ENCODE measurements at places on chromosomes 3 and 15.
A peak's percentile ranks its signal among the peaks of the same experiment; 100 is the strongest.

- no peak for DNase-seq
These were observed 228.1 kb upstream of the ATP10A start for GRCh38 chr15:26091184-26091583.

GRCh38 chr3:24765399-24765798 lies 270.7 kb upstream of the THRB start:
- DNase-seq = no peak

GRCh38 chr15:34853001-34853758 lies 57.8 kb upstream of the ACTC1 start:
- DNase-seq = no peak

DNA sequence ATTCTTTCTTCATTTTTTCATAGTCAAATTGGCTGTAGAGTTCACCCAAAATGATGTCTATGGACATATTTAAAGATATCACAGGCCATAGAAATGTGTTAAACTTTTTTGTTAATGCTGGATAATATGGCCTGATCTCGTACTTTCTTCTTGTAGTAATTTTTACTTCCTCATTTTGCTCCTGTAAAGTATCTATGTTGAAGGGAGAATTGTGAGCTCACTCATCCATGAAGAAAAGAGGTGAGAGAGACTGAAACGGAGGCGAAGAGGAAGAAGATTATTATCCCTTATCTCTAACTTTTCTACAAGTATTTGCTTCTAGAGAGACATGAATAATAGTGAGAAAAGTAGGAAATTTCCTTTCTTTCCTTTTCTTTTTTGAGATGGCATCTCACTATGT lies 613.8 kb upstream of the TBL1XR1 start:
- no peak for DNase-seq

DNA sequence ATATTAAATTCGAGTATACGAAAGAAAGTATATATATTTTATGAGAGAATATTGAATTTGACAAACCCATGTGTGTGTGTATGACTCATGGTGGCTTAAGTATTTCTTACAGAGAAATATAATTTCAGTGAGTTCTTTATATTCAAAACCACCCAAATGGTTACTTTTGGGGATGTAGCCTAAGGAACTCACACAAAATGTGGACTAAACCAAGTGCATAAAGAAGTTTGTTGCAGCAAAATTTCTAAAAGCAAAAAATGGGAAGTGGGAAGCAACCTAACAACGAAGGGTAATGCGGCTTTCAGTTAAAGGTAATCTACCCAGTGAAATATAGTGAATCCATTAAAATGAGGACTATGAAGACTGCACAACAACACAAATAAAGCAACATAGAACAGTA lies 277.1 kb downstream of the EDEM1 start:
- DNase-seq = no peak

DNA sequence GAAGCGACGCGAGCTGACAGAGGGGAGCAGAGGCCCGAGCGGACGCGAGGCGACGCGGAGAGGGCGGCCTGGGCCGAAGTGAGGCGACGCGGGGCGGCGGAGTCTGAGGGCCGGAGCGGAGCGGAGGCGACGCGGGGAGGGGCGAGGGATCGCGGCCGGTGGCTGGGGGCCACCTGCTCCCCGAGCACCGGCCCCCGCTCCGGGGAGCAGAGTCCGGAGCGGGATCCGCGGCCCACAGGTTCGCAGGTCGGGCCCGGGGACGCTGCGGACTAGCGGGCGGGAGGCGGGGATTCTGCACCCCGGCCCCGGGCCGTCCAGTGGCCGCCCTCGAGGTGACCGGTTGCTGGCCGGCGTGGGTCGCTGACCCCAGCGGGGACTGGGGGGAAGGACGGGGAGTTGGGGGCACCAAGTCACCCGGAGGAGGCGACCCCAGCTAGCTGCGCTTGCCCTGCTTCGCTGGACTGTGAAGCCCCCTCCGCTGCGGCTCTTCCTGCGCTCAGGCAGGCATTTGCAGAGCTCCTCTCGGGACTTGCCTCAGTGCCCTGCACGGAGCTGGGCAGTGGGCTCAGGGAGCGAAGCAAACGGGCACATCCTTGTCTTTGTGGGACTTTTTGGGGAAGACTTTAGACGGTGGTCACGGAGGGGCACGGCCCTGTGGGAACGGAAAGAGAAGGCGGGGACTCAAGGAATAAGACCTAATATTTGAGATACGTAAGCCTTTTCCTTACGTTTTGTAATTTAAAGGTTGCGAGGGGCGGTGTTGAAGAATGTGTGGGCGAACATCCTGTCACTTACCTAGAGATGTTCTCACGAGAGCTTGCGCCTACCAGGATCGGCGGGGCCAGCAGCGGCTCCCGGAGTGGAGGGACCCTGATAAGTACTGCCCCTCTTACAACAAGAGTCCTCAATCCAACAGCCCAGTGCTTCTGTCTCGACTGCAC lies 566 bp downstream of the HMCES start:
- peak; percentile 60 for DNase-seq

GRCh38 chr3:19945969-19946831 lies 697 bp upstream of the RAB5A start:
- DNase-seq = no peak

GRCh38 chr3:30007668-30008067 lies 598.7 kb upstream of the TGFBR2 start:
- no peak for DNase-seq

- DNase-seq = no peak
These were observed 850.0 kb downstream of the EPHA3 start for GRCh38 chr3:89957451-89957850.

- DNase-seq = no peak
These were observed 29.3 kb downstream of the ZNF710 start for GRCh38 chr15:90030376-90030775.

DNA sequence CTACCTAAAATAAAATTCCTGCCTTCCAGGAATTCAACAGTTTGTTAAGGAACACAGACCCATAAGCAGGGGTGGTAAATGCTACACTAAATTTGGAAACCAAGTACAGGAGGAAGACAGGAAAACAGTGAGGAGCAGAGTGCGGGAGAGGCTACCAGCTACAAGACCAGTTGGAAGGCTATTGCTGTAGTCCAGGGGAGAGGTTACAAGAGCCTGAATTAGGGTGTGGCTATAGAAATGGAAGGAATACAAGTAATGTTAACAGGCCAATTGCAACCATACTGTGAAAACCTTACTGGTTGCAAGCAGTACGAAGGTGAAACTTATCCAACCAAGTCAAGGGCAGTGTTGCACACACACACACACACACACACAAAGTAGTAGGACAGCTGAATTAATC lies 880 bp upstream of the ARMC8 start:
- DNase-seq = no peak

DNA sequence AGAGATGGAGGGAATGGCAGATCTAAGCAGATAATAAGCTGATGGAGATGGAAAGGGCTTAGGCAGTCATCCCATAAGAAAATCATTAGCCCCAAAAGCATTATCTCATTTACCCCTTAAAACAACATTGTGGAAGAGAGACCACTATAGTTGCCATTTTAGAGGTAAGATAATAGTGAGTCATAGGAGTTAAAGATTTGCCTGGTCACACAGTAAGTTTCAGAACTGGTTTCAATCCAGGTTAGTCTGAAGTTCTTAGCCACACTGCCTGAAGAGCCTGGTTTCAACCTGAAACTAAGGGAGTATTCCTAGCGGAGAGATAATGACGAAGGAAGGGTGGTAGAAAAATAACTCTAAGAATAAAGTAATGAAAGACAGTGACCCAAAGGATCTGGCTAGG lies 13.0 kb upstream of the UBR1 start:
- no peak for DNase-seq

- no peak for DNase-seq
These were observed 578.7 kb downstream of the NLGN1 start for GRCh38 chr3:173976281-173976680.

DNA sequence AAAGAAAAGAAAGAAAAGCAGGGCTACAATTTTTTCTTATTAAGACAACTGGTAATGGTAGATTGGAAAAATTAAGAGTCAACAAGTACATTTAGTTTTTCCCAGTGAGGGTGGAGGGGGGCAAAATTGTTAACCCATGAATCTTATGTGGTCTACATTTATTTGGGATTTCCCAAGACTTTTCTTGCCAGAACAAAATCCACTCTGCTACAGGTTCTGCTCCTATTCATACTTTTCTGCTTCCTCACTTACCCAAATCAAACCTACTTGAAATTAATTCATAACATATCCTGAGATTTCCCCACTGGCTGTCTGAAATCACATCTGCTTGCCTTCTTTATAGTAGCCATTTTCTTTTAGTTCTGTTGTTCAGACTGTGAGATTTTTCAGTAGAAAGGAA lies 41.1 kb downstream of the VGLL3 start:
- no peak for DNase-seq

- DNase-seq = no peak
These were observed 6.6 kb downstream of the KLF15 start for GRCh38 chr3:126350502-126351085.

DNA sequence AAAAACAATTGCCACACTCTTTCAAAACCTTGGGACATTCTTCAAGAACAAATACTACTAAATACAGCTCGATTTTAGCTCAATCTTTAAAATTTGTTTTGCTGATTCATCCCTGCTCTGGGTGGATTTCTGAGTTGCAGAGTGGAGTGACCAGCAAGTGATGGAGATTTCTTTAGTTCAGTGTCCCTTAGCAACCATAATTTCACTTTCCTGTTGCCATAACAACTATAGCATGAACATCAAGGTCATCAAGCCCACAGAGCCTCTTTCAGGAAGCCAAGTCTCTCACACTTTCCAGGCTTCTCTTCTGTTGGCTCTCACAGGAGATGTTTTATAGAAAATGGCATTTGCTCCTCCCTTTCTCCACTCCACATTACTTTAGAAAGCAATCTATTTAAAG lies 597.2 kb upstream of the ADAMTS9 start:
- DNase-seq = no peak

GRCh38 chr3:151145713-151146070 lies 57.3 kb downstream of the GPR171 start:
- no peak for DNase-seq

DNA sequence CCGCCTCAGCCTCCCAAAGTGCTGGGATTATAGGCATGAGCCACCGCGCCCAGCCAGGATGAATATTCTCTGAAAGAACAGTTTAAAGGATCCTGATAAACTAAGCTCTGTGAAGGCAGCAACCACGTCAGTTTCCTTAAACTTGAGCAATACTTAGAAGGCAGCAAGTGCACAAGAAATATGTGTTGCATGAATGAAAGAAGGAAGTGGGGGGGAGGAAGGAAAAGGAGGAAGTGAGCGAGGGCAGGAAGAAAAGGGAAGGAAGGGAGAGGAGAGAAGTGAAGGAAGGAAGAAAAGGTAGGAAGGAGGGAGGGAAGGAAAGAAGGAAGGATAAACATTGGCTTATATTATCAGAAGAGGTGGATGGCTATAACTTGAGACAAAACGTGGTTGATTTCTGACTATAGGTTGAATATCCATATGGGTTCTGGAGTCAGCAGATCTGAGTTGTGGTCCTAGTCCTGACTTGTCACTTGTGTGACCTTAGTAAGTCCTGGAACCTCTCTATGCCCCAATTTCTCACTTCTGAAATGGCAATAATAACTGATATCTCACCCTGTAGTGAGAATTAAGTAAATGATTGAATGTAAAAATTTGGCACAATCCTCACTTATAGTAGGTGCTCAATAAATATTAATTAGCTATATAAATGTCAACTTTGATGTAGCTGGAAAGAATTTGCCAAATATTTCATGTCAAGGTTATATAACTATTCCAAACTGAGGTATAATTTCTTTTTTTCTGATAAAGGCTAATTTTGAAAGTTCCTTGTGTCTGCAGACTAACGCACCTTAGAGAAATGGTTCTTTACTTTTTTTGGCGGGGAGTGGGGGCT lies 12.0 kb upstream of the SEMA4B start:
- no peak for DNase-seq

DNA sequence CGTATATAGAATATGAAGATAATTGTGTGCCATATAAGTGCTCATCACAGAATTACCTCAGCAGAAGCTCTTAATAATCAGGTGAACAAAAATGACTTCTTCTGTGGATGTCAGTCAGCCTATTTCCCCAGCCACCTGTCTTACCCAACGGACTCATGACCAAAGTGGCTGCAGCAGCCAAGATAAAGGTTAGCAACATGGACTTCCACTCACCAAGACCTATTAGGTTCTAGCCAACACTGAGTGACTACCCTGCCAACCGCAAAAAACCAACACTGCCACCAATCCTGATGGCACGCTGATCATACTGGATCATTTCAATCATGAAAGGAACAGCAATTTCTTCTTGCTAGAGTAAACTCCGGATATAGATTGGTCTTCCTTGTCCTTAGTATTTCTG lies 12.1 kb downstream of the SEC11A start:
- no peak for DNase-seq

DNA sequence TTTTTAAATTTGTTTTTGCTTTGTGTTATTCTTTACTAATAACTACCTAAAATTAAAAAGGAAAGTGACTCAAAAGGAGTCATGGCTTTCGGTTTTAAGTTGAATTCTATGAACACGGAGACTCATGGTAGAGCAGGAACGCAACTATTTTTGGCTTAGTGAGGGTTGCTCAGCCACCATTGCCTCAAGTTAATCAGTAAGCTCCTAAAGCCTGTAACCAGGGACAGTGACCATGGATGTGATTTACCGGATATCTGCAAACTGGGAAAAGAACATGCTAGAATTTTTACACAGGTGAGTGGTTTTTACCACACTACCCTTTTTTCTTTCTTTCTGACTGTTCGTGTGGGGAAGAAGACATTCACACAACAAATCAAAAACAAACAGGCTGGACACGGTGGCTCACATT lies 11.8 kb downstream of the SLC12A8 start:
- DNase-seq = no peak

GRCh38 chr3:109152320-109152719 lies 15.8 kb downstream of the C3orf85 start:
- DNase-seq = no peak

- no peak for DNase-seq
These were observed 320.3 kb upstream of the TGFBR2 start for GRCh38 chr3:30286007-30286669.

- DNase-seq = no peak
These were observed 50.6 kb upstream of the SPATA16 start for GRCh38 chr3:173191611-173192010.

DNA sequence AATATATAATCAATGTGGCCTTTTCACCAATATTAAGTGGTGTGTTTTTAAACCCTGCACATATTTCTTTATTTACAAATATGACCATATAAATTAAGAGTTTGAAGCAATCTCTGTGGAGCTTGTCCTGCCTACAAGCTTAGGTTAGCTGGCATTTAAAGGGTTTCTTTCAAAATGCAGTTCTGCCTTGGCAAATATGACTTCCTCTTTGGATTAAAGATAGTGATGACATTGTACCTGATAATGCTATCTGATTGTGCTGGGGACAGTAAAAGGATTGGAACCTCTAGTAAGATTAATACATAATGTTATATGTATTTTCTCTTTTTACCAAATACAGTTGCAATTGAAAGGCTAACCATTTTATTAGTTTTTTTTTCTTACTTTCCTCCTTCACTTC lies 249.1 kb downstream of the OTOL1 start:
- no peak for DNase-seq

GRCh38 chr3:133477487-133477886 lies 77.6 kb downstream of the BFSP2 start:
- no peak for DNase-seq

GRCh38 chr3:38828681-38829080 lies 12.7 kb upstream of the SCN10A start:
- no peak for DNase-seq

GRCh38 chr15:52021128-52021671 lies 2.2 kb downstream of the MAPK6 start:
- peak; percentile 73 for DNase-seq
